ENCODE measurements at places on chromosomes 1 and 21.

GRCh38 chr1:227299688-227300087, 18.6 kb downstream of the CDC42BPA start:
- no peak for DNase-seq

DNA sequence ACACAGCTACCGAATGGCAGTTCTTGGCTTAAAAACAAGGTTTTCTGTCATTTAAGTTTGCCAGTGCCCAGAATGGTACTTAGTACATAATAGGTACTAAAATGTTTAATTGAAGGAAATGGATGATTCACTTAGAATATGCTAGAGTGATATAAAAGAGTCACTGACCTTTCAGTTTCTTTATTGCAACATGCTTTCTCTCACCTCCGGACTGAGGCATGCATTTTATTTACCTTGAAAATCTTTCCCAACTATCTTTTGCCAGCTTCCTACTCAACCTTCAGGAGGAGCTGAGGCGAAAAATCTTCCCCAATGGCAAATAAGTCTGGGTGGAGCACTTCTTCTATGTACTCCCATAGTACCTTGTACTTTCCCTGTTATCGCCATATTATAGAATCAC, 244.9 kb downstream of the ZNF648 start:
- DNase-seq, result no peak

DNA sequence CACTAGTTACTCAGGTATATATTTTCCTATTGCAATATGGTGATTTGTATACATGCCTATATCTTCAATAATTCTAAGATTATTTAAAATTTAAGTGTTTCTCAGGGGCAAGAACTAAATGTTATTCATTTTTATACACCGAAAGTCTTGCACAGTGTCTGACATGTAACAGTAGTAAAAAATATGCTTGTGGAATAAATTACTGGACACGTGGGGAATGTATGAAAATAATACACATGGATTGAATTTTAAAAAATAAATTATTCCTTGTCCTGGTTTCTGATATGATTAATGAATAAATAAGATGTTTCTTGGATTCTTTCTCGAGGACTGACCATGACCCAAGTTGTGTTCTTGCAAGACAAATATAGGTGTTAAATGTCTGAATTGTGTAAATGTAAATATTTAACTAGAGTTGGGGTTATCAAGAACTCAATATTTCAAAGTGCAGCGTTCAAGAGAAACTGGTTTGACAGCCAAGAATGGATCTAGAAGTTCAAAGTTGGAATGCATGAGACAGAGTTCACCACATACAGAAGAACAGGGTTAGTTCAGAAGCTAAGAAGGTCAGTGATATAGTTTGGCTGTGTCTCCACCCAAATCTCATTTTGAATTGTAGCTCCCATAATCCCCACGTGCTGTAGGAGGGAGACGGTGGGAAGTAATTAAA, 142.1 kb upstream of the SPAG17 start:
- no peak for DNase-seq

- no peak for DNase-seq
These were observed 138.8 kb downstream of the GIPC2 start for GRCh38 chr1:78184460-78185072.
